Aorta (tissue), 5 donors: ENCODE measurements at places on chromosomes 1 and 21. TPM values are rescaled to one million over a fixed set of nuclear protein-coding genes. Genes with fewer than 3 reads are reported as not detected.

Gene SPRR3
- total RNA-seq, result 0.75 TPM

Gene LINGO4
- not detected for total RNA-seq

Gene CRABP2
- total RNA-seq, result 34.4 TPM

Gene RSRP1
- 103 TPM for total RNA-seq

Gene ADGRB2
- total RNA-seq, result 4.6 TPM

Gene TSPEAR
- not detected for total RNA-seq

Gene FLG2
- total RNA-seq, result not detected

Gene HSPB7
- total RNA-seq, result 802 TPM

Gene VSIG8
- total RNA-seq, result not detected

Gene SOD1
- total RNA-seq, result 176 TPM

Gene TNFSF18
- total RNA-seq, result 0.29 TPM

Gene ZNF683
- total RNA-seq, result 0.24 TPM

Gene SEMA6C
- total RNA-seq, result 25.2 TPM

Gene NCF2
- 17.0 TPM for total RNA-seq

Gene AMY2A
- total RNA-seq, result 2.8 TPM

Gene ZBTB48
- total RNA-seq, result 20.6 TPM

Gene ITPKB
- total RNA-seq, result 16.8 TPM

Gene CYP4A11
- total RNA-seq, result 0.16 TPM

Gene PLA2G2C
- total RNA-seq, result 0.81 TPM

Gene SLC9C2
- not detected for total RNA-seq

Gene C21orf58
- total RNA-seq, result 0.81 TPM

Gene MYBPH
- not detected for total RNA-seq

Gene FLG
- not detected for total RNA-seq

Gene GUCA2B
- not detected for total RNA-seq

Gene CHI3L2
- total RNA-seq, result 12.5 TPM
